ENCODE measurements at places on chromosomes 1 and 21.

DNA sequence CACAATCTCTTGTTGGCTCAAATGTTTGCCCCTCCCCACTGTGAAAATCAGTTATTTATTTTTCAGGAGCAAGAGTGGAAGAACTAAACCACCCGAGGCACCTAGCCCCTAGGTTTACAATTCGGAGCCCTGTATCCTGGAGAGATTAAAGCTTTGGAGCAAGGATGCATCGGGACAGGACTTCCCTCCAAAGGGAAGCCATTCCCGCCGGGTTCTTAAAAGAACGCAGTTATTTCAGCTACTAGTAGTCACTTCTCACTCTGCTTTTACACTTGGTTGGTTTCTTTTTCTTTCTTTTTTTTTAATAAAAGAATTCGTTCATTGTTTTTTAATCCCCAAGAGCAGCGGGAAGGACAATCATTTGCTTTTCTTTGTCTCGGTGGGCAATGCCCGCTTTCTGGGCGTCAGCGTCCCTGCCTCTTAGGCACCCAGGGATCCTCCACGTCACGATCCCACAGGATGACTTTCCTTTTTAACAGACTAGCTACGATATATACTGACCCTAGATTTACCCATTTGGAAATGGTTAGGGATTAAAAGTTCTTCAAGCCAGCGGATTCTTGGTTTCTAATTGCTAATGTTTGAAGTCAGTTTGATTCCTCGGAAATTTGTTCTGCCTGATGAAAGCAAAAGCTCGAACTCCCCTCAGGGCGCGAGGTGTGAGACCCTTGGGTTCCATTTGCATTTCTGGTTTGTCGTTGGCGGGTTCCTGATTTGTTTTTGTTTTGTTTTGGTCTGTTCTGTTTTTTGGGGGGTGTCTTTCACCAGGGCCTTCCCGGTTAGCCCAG, 9.0 kb downstream of the TBX15 start:
- no peak for DNase-seq

DNA sequence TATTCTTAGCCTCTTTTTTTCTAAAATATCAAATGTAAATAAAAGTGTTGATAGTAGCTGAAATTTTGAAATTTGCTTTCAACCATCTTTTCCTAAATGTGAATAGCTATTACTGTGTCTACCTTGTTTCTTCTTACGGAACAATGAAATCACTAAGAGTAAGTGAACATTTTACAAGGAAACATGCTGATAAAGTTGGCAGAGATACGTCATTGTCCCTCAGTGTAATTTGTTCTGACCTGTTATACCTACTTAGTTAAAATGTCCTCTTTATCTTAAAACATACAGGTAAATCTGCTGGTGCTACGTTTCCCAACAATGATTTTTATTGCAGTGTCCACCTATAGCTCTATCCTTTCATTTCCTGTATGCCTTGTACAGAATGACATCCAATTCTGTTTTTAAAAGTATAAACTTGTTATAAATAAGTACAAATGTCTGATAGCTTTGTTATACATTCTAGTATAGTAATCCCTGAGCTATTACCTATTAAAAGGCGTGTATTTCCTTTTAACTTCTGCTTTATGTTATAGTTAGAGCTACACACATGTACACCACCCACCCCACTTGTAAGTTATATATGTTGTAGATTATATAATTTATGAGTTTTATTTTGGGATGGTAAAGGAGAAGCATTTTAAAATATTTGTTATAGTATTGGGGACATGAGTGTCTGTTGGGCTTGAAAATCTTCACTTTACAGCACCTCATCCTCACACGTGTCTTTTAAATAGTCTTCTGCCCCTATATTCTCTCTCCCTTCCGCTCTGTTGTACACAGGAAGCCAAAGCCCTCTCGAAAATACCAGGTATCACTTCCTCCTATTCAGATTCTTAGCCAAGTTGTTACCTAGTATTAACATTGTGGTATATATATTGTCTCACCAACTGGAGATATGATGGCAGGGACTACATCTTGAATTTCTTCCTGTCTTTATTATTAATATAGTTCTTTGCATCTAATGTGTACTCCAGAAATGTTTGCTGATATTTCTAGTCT, 25.2 kb downstream of the LAMC1 start:
- no peak for DNase-seq

DNA sequence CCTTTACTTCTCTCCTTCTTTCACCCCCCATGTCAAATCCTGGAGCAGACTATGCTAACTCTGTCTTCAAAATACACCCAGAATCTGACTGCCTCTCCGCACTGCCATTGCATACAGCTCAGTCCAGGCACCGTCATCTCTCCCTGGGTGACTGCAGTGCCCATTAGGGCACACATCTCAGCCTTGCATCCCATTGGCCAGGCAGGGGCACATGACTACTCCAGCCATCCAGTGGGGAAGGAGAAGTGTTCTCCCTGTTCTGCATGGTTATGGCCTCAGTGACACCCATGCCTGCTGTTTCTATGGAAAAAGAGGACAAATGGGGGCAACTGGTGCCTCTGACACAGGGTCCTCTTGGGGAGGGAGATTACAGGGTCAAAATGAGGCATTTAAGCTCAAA, 270.5 kb downstream of the MATN1 start:
- DNase-seq: no peak

- DNase-seq: no peak
Observed at GRCh38 chr21:40433538-40433937, 413.4 kb downstream of the DSCAM start.

- DNase-seq: no peak
Observed at GRCh38 chr1:10179406-10180091, 30.8 kb upstream of the KIF1B start.

- no peak for DNase-seq
Observed at GRCh38 chr1:85818371-85818770, 110.1 kb upstream of the ZNHIT6 start.

Measured in stimulated activated CD4-positive, alpha-beta T cell treated with anti-CD3 and anti-CD28 coated beads, TNF-alpha, amount 100 ng/mL, for 1 hour (primary cell).